T-cell (primary cell): ENCODE measurements at places on chromosomes 11 and 22.

DNA sequence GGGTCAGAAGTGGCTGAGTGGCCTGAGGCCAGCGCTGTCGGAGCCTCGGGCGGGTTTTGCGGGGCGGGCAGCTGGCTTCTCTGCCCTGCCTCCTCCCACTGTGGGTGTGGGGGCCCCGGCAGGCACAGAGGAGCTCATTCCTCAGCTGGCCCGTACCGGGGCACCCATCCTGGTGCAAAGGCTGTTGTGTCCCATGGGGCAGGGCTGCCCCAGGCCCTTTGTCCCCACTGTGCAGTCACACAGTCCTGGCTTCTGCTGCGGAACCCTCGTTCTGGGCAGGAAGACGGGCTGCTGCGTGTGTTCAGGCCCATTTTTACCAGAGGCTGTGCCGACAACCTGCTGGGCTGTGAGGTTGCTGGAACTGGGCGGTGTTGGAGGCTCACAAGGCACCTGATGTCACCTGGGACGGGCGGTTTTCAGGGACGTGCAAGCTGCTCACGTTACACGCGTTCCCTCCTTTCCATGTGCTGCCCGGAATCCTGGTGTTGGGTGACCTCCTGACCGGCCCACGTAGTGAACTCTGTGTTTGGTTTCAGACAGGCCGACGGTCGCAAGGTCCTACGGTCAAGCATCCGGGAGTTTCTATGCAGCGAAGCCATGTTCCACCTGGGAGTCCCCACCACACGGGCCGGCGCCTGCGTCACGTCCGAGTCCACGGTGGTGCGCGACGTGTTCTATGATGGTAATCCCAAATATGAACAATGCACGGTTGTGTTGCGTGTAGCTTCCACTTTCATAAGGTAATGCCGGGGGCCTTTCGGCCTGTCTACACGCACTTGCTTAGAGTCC, 5.2 kb downstream of the SELENOO start:
- no peak for DNase-seq

- no peak for DNase-seq
Measured at GRCh38 chr11:638631-639331, 1.7 kb downstream of the DRD4 start.

- no peak for DNase-seq
Measured at GRCh38 chr22:44451016-44451415, 47.0 kb downstream of the RTL6 start.

GRCh38 chr22:48507171-48507570, 1320.5 kb downstream of the BRD1 start:
- no peak for DNase-seq

GRCh38 chr11:12706545-12707499, 32.6 kb downstream of the TEAD1 start:
- no peak for DNase-seq

GRCh38 chr11:105867742-105868141, 154.3 kb downstream of the MSANTD4 start:
- DNase-seq: no peak

- no peak for DNase-seq
Measured at GRCh38 chr11:65858681-65859087, 704 bp upstream of the CFL1 start.

- peak; percentile 9 for DNase-seq
Measured at GRCh38 chr22:45164270-45165088, 754 bp downstream of the NUP50 start.

GRCh38 chr11:8758619-8759169, 76.1 kb downstream of the RPL27A start:
- no peak for DNase-seq
